ENCODE measurements at places on chromosomes 2 and 18.

GRCh38 chr2:196131949-196132925 is 39.1 kb downstream of the STK17B start:
- peak; percentile 34 for DNase-seq

DNA sequence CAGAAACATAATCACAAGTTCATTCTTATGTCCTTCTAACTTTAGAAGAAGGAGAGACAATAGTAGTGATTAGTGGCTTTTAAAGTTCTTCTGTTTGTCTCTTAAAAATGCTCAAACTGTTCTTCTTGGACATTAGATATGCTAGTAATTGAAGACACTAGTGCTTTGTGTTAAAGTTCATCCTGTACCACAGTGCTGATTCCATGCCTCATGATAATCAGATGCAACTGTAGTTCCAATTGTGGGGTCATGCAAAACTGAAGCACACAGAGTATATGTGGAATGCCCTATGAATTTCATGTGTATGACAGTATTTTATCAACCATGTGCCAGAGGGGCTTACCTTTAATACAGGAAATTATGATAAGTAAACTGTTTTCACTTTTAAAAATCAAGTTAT is 11.4 kb upstream of the KCNJ13 start:
- no peak for DNase-seq

DNA sequence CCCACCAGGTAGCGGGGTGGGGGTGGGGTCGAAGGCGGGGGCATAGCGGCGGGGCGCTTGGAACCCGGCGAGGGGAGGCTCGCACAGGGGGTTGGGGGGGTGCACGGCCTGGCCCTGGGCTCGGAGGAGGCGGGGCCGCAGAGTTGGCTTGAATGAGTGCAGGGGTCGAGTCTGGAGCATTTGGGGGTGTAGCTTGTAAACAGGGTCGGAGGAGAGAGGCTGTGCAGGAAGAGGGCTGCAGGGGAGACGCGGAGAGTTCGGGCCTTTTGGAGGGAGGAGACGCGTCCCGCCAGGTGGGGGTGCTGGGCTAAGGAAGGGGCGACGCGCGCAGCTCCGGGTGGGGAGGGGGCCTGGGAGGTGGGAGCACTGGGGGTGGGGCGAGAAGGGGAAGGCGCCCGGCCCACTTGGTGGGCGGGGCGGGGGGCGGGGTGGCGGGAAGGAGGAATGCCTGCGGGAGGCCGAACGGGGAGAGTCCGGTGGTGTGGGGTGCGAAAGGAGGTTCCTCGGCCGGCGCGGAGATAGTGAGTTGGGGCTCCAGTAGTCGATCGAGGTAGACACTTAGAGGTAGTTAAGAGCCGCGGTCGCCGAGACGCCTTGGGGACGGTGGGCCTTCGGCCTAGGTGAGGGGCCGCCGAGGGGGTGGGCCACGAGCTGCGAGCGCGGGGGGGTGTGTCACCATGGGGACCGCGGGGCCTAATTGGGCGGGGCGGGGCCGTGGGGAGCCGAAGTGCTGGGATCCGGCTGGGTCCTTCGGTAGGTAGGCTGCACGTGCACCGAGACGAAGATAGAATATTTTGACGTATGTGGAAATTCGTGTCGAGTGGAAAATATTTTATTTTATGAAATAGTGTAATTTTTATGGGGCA is 774 bp downstream of the MSH6 start:
- peak; percentile 62 for DNase-seq

GRCh38 chr2:85984788-85985187 is 96.0 kb upstream of the ST3GAL5 start:
- no peak for DNase-seq

GRCh38 chr2:219684721-219685689 is 57.6 kb downstream of the SLC4A3 start:
- peak; percentile 62 for DNase-seq

DNA sequence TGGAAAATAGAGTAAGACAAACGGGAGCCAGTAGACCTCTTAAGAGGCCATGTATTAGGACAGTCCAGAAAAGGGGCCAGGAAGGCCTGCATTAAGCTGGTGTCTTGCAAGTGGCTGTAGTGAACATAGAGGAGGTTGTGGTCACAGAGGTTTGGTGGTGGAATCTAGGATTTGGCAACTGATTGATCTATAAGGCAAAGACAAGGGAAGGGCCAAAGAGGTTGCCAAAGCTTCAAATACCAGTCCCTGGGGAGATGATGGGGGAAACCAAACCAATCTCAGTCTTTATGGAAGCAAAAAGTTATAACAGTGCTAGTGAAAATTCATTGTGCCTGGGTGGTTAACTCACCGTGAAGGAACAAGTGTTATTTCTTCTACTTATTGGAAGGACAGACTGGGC is 28.7 kb upstream of the RTN4 start:
- DNase-seq = no peak

GRCh38 chr2:156456616-156457015 is 20.4 kb downstream of the GPD2 start:
- no peak for DNase-seq

DNA sequence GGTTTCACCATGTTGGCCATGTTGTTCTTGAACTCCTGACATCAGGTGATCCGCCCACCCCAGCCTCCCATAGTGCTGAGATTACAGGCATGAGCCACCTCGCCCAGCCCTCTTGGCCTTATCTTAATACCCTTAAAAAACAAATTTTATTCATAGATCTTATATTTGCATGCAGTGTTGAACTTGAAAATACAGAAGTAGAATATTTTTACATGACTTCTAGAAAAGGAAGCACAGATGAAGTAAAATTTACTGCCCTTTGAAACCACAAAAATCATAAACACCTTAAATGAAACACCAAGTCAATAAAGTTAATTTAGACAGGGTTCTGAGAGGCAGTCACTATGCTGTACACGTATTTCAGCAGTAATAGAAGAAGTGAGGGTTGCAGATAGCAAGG is 145.7 kb downstream of the CERS6 start:
- DNase-seq = no peak

DNA sequence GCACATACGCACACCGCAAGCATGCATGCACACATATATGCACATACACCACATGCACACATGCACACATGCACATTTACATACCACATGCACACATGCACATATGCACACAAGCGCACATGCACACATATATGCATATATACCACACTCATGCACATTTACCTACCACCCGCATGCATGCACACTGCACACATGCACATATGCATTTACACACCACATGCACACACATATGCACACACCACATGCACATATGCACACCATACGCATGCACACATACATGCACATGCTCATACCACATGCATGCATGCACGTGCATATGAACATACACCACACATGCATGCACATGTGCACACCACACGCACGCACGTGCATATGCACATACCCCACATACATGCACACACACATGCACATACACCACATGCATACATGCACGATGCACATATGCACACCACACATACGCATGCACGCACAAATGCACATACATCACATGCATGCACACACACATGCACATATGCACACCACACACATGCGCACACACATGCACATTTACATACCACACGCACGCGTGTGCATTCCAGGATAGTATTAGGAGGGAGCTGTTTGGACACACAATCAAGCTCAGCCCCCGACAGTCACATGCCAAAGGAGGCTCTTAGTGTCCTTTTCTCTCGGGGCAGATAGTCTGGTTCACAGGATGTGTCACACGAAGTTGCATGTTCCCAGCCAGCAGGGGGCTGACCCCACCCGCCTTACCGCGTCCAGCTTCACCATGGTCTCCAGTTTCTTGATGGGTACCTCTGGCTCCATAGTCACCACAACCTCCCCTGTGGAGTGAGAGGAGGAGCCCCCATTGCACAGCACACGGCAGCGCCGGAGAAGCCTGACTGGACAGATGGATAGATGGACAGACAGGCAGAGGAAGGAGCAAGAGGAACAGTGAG is 5.9 kb downstream of the OTOF start:
- no peak for DNase-seq

- no peak for DNase-seq
Observed at GRCh38 chr2:86482034-86482433, 40.9 kb downstream of the KDM3A start.

GRCh38 chr2:199979832-199980628 is 24.6 kb downstream of the MAIP1 start:
- DNase-seq = peak; percentile 74

- peak; percentile 45 for DNase-seq
Observed at GRCh38 chr2:217256251-217256650, 396.4 kb upstream of the TNP1 start.

DNA sequence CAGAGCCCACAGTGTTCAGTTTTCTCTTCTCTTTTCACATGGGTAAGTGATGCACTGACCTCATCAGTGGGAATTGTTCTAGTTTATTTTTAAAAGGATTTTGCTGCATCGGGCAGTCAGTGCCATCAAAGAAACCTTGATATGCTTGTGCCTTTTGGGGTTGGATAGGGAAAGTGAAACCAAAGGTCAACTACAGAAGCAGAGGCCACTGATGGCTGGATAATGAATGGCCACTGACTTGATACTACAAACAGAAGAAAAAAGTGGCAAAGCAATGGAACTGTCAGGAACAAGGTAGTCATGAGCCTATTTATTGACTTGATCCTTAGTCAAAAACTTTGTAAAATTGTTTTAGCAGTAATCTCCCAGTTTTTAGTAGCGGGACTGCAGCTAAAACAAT is 636.3 kb upstream of the ZEB2 start:
- no peak for DNase-seq

DNA sequence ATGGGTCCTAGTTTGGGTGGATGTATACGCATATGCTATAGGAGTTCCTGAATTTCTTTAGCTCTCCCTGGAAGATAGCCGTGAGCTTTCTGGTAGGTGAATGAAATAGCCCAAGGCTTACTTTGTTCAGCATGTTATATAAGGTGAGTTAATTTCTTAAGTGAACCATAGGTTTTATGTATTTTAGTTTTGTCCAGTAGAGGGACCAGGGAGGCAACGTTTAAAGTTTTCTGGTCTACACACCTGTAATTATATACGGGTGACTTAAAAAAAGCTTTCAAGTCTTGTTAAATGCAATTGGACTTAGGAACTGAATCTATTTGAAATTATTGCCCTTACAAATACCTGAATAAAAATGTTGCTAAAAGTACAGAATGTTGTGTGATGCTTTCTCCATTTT is 402.5 kb upstream of the DDX18 start:
- no peak for DNase-seq

- DNase-seq = no peak
Observed at GRCh38 chr2:73701968-73702665, 35.0 kb downstream of the TPRKB start.

- DNase-seq = no peak
Observed at GRCh38 chr18:3177902-3178687, 41.7 kb downstream of the MYOM1 start.

DNA sequence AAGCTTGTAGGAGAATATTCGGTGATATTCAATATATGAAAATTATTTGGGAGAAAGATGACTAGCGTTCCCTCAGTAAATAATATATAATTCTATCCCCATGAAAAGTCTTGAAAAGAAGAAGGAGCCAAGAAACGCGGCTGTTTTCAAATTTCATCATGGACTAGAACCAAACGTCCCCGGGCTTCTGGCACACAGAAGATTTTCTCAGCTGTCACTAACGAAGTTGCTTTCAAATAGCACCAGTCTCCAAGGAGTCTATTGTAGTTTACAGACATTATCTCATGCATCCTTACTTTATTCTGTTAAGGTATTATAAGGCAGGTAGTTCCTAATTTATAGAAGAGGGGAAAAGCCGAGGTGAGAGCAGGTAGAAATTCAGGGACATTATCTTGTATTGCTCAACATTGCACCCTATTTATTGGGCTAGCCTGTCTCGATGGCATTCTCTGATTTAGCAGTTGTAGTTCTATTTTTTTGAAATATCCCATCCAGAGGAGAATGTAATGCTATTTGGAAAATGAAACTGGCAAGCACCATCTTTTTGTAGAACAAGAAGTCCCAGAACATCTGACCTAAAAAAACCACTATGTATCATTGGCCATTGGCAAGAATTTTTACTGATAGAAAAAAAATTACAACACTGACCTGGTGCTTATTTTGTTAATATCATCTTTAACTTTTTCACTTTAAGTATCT is 198.1 kb upstream of the RASGRP3 start:
- no peak for DNase-seq

DNA sequence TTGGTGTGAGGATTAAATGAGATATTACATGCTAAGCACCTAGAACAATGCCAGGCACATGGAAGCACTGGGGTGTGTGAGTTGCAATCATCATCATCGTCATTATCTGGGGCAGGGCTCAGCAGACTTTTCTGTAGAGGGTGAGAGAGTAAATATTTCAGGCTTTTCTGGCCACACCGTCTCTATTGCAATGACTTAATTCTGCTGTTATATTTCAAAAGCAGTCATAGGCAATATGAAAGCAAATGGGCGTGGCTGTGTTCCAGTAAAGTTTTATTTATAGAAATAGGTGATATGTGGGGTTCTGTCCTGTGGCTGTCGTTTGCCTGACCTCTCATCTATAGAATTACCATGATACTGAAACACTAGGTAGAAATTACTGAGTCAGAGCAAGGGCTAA is 60.6 kb downstream of the IL1R2 start:
- no peak for DNase-seq

DNA sequence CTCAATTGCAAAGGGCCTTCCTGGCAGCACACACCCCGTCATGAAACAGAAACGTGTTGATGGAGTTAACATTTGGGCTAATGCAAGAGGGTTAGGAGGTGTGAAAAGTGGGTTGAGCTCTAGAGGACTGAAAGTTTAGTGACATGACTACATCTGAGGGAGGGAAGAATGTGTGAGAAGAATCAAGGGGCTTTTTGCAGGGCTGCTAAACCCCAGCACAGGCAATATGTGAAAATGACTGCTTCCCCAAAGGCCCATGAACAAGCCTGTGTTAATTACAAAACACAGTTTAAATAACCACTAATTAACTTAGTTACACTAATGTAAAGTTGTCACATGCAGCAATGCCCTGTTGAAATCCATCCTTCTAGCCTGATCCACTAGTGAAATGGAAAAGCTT is 63.4 kb upstream of the PEX13 start:
- DNase-seq = no peak

GRCh38 chr2:239660390-239661230 is 259.8 kb upstream of the HDAC4 start:
- DNase-seq = no peak

- no peak for DNase-seq
Observed at GRCh38 chr18:74454279-74454751, 2.8 kb downstream of the DIPK1C start.

DNA sequence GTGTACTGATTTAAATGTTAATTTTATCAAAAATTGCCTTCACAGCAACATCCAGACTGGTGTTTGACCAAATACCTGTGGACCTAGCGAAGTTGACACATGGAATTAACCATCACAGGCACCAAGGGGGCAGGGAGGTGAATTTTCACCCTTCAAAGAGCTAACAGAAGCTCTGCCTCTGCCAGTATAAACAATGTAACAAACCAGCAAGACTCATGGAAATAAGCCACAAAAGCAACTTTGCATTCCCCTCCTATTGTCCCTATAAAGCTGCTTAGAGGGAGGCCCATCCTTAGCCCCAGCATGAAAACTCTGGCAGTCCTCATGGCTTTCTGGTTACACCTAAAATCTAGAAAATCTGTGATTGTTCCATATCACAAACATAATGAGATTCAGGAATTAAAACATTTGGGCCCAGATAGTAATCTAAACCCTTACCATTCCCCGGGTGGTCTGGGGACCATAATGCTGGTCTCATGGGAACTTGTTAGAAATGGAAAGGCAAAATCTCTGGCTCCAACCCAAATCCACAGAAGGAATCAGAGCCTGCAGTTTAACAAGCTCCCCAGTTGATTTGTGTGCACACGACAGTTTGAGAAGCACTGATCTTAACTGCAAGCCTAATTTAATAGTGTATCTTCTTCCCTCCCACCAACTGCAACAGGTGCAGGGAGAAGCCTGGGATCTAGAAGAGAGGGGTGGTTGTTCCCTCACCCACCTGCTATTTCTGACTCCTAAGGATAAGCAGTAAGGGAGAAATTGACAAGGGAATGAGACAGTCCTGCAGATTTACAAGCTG is 23.1 kb downstream of the SERPINB11 start:
- DNase-seq = no peak

Data from fibroblast of skin of back (primary cell).